ENCODE measurements at places on chromosomes 5 and 9.

- DNase-seq, result no peak
Measured at GRCh38 chr9:135134268-135135022, 47.0 kb downstream of the OLFM1 start.

DNA sequence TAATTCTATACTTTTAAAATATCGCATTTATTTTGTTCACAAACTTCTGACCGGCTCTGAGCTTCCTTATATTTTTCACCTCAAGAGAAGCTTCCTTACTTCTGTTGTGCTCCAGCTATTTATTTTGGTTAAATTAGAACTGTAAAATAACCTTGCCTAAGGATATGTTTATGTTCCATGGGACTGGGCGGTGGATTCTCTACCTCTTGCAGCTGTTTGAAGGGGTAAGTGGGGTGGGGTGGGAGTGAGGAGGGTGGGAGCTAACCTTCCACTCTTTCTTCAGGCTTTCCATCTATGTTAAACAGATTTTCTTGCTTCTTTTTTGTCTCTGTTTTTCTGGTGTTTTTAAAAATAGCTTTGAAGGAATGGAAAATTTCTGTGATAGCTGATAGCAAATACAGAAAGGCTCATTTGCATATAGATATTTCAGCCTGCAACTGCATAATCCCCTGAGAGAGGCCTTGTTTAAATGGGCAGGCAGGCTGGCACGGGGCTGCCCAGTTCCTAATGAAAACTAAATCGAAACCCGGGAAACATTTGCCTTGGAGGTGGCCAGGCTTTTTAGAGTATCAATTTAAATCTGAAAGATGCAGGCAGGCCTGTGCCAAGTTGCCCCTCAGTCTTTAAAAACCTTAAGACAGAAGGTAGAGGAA is 122.1 kb upstream of the DMAC1 start:
- no peak for DNase-seq

DNA sequence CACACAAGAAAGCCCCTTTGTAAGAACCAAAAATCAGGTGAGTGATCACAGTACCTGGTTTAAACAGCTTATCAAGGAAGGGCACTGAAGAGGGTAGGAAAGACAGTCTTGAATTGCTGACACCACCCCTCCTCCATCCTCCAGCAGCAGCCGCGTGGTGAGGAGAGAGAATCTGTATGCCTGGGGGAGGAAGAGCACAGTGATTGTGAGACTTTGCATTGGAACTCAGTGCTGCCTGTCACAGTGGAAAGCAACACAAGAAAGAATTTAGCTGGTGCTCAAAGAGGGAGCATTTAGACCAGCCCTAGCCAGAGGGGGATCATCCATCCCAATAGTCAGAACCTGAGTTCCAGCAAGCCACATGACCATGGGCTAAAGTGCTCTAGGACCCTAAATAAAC is 11.6 kb upstream of the STX17 start:
- DNase-seq, result no peak

DNA sequence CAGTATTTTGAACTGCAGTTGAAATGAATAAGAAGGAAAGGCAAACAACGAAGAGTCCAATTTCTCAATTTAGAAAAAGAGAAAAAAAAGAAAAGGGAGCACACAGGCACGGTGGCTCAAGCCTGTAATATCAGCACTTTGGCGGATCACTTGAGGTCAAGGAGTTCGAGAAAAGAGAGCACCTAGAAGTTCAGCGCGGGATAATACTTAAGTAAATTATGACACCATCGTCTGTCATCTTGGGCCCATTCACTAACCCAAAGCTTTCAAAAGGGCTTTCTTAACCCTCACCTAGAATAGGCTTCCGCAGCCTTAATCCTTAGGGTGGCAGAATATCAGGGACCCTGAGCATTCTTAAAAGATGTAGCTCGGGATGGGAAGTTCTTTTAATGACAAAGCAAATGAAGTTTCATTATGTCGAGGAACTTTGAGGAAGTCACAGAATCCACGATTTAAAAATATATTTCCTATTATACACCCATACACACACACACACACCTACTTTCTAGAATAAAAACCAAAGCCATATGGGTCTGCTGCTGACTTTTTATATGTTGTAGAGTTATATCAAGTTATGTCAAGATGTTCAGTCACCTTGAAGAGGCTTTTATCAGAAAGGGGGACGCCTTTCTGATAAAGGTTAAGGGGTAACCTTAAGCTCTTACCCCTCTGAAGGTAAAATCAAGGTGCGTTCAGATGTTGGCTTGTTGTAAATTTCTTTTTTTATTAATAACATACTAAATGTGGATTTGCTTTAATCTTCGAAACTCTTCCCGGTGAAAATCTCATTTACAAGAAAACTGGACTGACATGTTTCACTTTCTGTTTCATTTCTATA is 602 bp upstream of the CD274 start:
- no peak for DNase-seq

GRCh38 chr5:116575326-116576052 is 866 bp upstream of the SEMA6A start:
- peak; percentile 75 for DNase-seq

- no peak for DNase-seq
Measured at GRCh38 chr9:92737216-92737606, 27.4 kb downstream of the BICD2 start.

- DNase-seq, result no peak
Measured at GRCh38 chr5:159844267-159845121, 71.8 kb upstream of the ADRA1B start.

- no peak for DNase-seq
Measured at GRCh38 chr5:124538191-124538590, 208.2 kb downstream of the ZNF608 start.

DNA sequence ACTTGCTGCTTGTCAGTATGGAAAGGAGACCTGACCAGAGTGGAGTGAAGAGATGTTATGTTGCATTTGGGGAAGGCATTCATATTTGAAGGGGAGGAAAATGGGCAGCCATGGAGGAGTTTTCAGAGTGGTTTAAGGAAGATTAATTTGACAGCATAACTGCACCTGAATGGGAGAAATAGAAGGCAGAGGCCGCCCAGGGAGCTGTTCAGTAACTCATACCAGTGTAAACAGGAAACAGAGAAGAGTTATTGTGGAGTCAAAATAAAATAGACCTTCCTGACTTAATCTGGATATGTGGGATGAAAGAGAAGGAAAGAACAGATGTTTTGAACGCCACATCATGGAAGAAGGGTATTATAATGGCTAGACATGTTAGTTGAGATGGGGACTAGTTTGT is 13.4 kb downstream of the SLC44A1 start:
- no peak for DNase-seq

GRCh38 chr9:33815781-33816180 is 1.2 kb upstream of the UBE2R2 start:
- no peak for DNase-seq

GRCh38 chr5:137001026-137001569 is 498.0 kb downstream of the SPOCK1 start:
- no peak for DNase-seq

- DNase-seq, result no peak
Measured at GRCh38 chr5:93336330-93337110, 244.5 kb downstream of the NR2F1-AS1 start.

- DNase-seq, result no peak
Measured at GRCh38 chr9:33436445-33436844, 10.9 kb downstream of the AQP3 start.

GRCh38 chr5:175092691-175093090 is 351.3 kb downstream of the DRD1 start:
- DNase-seq, result no peak

DNA sequence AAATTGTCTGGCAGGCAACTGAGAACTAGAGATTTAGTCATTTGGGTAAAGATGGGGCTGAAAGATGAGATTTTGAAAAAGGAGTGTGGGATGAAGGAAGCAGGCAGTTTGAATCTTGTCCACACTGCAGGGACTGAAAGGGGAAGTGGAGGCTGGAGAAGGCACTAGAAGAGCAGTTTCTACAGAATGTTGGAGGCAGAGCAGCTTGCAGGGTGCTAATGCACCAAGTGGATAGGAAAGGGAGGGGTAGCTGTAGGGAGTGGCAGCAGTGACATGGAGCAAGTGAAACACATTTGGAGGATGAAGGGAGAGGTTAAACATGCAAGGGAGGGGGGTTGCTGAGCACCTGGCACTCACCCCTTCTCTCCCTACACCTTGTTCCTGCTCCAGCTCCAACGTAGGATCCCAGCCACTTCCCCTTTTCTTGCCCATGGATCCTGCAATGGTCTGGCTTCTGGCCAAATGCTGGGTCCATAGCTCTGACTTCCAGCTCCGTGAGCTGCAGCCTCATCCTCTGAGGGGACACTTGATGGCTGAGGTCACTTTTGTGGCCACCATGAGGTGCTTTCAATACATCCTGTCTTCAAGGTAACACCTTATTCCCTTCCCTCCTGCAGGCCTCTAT is 30.0 kb upstream of the FGD3 start:
- DNase-seq, result no peak

GRCh38 chr5:136732751-136733150 is 367.4 kb upstream of the TRPC7 start:
- DNase-seq, result no peak
